ENCODE measurements at places on chromosomes 11 and 22. TPM values are rescaled to one million over a fixed set of nuclear protein-coding genes. Genes with fewer than 3 reads are reported as not detected.

The GLB1L2 gene
- 15.8 TPM for total RNA-seq

The DCHS1 gene
- total RNA-seq, result 2.0 TPM

The ASCC2 gene
- total RNA-seq, result 68.8 TPM

The ASPHD2 gene
- not detected for total RNA-seq

The SLC35E4 gene
- 0.74 TPM for total RNA-seq

The MS4A6E gene
- total RNA-seq, result not detected

The WNT7B gene
- 0.77 TPM for total RNA-seq

The SCGB1A1 gene
- total RNA-seq, result not detected

The SLC22A9 gene
- 1.7 TPM for total RNA-seq

The VPREB1 gene
- total RNA-seq, result not detected

The OR4A16 gene
- total RNA-seq, result not detected

The OR9G1 gene
- not detected for total RNA-seq

The KRTAP5-2 gene
- not detected for total RNA-seq

The E2F8 gene
- total RNA-seq, result 38.1 TPM

The SMIM35 gene
- total RNA-seq, result not detected

The MMP12 gene
- total RNA-seq, result not detected

The ANO3 gene
- not detected for total RNA-seq

The HSPB2 gene
- not detected for total RNA-seq

The JAM3 gene
- 0.65 TPM for total RNA-seq

The CTSW gene
- total RNA-seq, result not detected

The ZC3H12C gene
- total RNA-seq, result 11.7 TPM

All from Caco-2 (cell line).